ENCODE measurements at places on chromosomes 5 and 9. TPM values are rescaled to one million over a fixed set of nuclear protein-coding genes. Genes with fewer than 3 reads are reported as not detected.

GCNT4 gene
- 36.2 TPM for total RNA-seq

ROR2 gene
- total RNA-seq, result 21.5 TPM

SPINK6 gene
- total RNA-seq, result not detected

ZNF346 gene
- total RNA-seq, result 18.3 TPM

NDST1 gene
- total RNA-seq, result 80.7 TPM

GRIA1 gene
- not detected for total RNA-seq

MEF2C gene
- 56.9 TPM for total RNA-seq

LCN6 gene
- 12.8 TPM for total RNA-seq

INSL6 gene
- not detected for total RNA-seq

TOMM5 gene
- total RNA-seq, result 53.9 TPM

TXNDC8 gene
- not detected for total RNA-seq

Measured in mucosa of gallbladder (tissue), 1 donor.